ENCODE measurements at places on chromosomes 1 and 21. TPM values are rescaled to one million over a fixed set of nuclear protein-coding genes. Genes with fewer than 3 reads are reported as not detected.

Gene FCGR1A
- 3.0 TPM for polyA plus RNA-seq

Gene GIPC2
- polyA plus RNA-seq: 0.94 TPM

Gene OR6N1
- polyA plus RNA-seq: not detected

Gene HCN3
- polyA plus RNA-seq: 4.0 TPM

Gene KCNK2
- polyA plus RNA-seq: 1.7 TPM

Gene ZNF593OS
- 2.3 TPM for polyA plus RNA-seq
